ENCODE measurements at places on chromosomes 13 and 19.

DNA sequence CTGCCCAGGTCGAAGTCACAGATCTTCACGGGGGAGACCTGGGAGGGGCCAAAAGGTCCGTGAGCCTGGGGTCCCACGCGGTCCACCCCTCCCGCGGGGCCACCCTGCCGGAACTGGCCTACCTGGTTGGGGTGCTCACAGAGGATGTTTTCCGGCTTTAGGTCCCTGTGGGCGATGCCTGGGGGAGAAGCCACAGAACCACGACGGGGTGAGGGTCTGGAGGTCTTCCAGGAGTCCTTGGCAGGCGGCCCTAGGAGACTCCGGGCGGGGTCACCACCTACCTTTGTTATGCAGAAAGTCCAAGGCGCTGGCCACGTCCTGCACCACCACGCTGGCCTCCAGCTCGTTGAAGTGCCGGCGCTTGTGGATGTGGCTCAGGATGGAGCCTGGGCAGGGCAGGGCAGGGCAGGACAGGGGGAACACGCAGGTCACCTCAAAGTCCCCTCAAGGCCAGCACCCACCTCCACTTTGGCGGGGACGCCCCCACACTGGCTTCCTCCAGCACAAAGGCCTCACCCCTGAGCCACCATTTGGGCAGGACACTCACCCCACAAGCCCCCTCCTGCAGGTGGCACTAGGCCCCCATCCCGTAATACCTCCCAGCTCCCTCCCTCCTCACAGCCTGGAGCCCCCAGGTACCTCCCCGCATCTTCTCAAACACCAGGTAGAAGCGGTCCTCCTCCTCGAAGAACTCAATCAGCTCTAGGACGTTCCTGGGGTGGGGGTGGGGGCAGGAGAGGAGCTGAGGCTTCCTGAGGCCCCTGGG is 8.4 kb downstream of the MKNK2 start:
- no peak for DNase-seq

DNA sequence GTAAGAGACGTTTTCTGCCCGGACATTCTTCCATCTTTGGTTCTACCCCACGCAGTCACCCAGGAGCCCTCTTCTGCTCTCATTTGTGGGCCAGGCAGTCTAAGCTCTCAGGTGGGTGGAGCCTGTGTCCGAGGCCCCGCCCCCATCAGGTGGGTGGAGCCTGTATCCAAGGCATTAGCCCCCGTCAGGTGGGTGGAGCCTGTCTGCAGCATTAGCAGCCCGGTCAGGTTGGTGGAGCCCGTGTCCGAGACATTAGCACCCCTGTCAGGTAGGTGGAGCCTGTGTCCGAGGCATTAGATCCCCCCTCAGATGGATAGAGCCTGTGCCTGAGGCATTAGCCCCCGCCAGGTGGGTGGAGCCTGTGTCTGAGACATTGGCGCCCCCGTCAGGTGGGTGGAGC is 45.5 kb upstream of the C13orf46 start:
- DNase-seq: peak; percentile 57

DNA sequence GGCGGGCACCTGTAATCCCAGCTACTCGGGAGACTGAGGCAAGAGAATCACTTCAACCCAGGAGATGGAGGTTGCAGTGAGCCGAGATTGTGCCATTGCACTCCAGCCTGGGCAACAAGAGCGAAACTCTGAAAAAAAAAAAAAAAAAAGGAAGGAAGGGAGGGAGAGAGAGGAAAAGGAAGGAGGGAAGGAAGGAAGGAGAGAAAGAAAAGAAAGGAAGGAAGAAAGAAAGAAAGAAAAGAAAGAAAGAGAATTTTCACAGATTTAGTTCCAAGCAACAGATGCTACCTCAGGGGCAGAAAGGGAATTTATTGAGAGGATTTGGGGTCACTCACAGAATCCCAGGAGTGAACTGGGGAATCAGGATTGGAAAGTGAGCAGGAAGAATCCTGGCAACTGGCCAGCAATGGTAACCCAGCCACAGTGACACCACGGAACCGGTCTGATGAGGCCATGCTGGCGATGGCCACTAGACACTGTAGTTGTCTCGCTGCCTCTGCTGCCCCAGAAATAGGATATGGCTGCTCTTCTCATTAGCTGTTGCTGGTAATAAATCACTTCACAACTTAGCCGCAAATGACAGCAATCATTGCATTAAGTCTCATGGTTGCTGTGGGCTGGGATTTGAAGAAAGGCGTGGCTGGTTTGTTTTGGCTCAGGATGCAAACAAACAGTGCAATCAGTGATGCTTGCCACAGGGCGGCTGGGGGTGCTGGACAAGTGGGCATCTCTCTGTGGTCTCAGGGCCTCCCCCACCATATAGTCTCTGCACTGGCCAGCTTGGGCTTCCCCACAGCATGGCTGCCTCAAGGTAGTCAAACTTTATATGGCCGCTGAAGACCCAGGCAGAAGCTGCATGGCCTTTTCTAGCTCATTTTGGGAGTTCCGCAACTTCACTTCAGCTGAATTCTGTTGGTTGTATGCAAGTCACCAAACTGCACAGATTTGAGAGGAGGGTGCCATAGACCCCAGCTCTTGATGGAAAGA is 5.2 kb upstream of the BCAM start:
- no peak for DNase-seq

GRCh38 chr19:681029-682019 is 5.1 kb downstream of the FSTL3 start:
- DNase-seq: peak; percentile 93

- DNase-seq: no peak
Measured at GRCh38 chr13:111431206-111431605, 110.8 kb downstream of the TEX29 start.

DNA sequence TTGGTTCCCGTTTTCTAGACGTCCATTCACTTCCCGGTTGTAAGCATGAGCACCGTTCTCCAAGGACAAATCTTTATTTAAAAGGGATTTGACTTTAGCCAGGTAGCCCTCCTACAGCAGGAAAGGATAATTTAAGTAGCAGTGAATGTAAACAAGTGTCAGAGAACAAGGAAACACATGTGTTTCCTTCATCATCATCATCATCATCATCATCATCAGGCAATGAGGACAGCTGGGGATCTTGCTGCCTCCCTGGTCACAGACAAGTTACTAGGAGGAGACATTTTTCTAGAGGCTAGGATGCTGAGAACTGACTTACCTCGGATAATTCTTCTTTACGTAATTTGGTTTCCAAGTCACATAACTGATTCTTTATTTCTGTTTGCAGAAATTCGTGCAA is 14.3 kb downstream of the DNMT1 start:
- no peak for DNase-seq

DNA sequence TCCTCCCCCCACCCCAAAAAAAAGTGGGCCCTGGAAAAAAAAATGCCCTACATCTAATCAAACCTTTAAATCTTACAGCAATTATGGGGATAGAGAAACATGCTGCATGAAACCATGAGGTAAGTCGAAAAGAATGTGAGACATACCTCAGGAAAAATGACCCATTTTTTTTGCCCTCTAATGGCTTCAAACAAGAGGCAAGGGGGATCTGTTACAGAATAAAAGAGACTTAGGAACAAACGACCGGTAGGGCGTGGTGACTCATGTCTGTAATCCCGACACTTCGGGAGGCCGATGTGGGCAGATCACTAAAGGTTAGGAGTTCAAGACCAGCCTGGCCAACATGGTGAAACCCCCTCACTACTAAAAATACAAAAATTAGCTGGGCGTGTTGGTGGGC is 8.4 kb downstream of the RGL3 start:
- no peak for DNase-seq

DNA sequence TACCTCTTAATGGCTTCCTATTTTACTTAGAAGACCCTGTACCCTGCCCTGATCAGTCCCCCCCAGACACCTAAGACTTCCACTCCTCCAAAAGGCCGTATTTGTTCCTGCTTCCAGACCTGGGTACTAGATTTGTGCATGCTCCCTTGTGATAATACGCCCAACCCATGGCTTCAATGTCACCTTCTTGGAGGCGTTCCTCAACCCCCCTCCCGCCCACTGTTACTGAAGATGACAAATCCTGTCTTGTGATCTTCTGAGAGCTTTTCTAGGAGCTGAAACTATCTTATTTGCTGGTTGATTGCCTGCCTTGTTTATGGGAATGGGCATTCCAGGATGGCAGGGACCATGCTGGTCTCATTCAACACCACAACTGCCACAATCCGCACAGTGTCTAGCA is 9.4 kb downstream of the SLC25A23 start:
- no peak for DNase-seq

- DNase-seq: no peak
Measured at GRCh38 chr19:18014197-18014596, 6.2 kb downstream of the ARRDC2 start.

- DNase-seq: no peak
Measured at GRCh38 chr13:92938486-92939020, 288.1 kb upstream of the GPC6 start.

DNA sequence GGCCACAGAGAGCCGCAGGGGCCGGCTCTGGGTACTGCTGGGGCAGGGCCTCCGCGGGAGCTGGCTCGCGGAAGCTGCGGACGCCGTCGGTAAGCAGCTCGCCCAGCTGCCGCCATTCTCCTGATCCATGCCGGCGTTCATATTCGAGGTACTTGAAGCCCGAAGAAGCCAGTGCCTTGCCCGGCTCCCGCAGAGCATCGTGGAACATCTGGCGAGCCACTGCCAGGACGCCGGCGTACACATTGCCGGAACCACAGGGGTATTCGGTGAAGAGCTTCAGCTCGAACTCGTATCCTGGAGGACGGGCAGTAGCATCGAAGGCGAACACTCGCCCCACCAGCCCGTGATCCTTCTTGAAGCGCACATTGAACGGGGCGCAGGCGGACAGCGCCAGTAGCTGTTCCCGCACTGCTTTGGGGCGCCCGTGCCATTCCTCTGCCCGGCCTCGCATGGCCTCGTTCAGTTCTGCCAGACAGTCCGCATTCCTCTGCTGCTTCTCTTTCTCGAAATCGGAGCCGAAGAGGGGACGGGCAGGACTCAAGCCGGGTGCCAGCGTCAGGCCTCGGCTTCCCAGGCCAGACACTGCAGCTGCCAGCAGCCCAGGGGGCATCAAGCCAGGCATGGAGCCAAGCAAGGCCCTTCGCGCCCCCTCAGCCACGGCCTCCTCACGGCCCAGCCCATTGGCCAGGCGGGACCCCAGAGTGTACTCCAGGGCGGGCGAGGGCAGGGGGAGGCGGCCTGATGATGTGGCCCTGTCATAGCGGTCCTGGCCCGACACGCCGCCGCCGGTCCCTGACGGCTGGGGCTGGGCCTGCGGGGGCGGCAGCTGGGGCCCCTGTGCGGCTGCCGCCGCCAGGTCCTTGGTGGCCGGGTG is 1.0 kb downstream of the IRF2BP1 start:
- peak; percentile 20 for DNase-seq

All from stimulated activated CD4-positive, alpha-beta T cell treated with anti-CD3 and anti-CD28 coated beads, Interleukin-4, amount 100 ng/mL, for 1 hour (primary cell).